Heart left ventricle (tissue), 16 donors: ENCODE measurements at places on chromosomes 7 and 10.

DNA sequence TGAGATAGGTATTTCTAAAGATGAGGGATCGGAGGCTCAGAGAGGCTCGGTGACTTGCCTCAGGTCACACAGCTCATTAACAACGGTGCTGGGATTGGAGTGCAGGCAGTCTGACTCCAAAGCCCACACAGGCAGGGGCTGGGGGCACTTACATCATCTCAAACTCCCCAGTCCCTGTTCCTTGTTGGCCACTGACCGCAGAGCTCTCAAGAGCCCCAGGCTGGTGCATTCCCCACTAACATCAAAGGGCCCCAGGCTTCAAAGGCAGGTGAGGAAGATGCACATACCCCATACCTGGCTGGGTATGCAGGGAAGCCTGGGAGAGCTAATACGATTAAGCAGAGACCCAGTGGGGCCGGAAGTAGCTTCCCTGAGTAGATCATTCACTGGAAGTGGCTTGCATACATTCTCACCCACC is 13.7 kb upstream of the NODAL start:
- no peak for DNase-seq

GRCh38 chr10:16193241-16193640 is 243.6 kb upstream of the PTER start:
- no peak for DNase-seq

- no peak for DNase-seq
Measured at GRCh38 chr7:117791877-117792780, 81.1 kb downstream of the CTTNBP2 start.

- DNase-seq = no peak
Measured at GRCh38 chr7:112986256-112987031, 100.2 kb downstream of the GPR85 start.

DNA sequence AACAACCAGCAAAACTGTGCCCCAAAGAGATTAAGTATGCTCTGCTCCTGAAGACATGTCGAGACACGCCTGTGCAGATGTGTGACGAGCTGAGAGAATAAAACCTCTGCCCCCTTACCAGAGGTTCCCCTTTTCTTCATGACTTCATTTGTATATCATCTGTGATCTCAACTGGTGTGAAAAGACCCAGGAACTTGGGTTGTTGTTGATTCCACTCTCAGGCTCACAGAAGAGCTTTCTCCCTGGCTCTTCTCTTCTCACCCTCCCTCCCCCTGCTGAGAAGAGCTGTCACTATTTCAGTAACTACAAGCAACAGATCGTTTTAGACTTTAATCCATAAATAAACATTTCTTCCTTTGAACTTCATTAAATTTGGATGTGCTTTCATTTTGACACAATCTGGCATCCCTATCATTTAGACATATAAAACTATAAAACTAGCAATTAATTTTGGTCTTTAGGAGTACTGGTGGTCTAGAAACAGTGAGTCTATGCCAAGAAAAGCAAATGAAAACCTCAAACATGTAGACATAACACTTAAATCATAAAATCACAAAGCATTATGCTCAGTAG is 179.3 kb upstream of the FZD8 start:
- DNase-seq = no peak

GRCh38 chr10:110876000-110876399 is 4.3 kb downstream of the PDCD4 start:
- no peak for DNase-seq

DNA sequence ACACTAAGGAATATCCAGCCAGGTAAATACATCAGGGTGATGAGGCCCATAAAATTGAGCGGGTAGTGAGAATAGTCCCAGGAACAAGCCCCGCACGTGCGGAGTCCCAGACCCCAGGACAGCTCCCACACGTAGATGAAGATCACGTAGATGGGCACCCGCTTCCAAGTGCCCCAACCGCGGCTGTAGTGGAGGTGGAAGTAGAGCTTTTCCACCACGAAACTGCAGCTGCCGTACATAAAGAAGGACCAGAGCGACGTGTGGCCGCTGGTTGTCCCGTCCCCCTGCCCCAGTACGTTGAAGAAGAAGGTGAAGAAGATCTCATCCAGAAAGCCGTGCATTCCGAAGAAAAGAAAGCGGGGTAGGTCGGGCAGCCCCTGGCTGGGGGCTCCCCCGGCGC is 948 bp downstream of the TMEM229A start:
- DNase-seq = no peak

GRCh38 chr7:14841086-14841485 is 61.5 kb downstream of the DGKB start:
- no peak for DNase-seq

GRCh38 chr10:1560535-1561192 is 176.7 kb downstream of the ADARB2 start:
- DNase-seq = no peak

- DNase-seq = no peak
Measured at GRCh38 chr7:97845622-97846203, 26.5 kb downstream of the ASNS start.

GRCh38 chr7:32502728-32503127 is 7.4 kb downstream of the AVL9 start:
- DNase-seq = no peak

DNA sequence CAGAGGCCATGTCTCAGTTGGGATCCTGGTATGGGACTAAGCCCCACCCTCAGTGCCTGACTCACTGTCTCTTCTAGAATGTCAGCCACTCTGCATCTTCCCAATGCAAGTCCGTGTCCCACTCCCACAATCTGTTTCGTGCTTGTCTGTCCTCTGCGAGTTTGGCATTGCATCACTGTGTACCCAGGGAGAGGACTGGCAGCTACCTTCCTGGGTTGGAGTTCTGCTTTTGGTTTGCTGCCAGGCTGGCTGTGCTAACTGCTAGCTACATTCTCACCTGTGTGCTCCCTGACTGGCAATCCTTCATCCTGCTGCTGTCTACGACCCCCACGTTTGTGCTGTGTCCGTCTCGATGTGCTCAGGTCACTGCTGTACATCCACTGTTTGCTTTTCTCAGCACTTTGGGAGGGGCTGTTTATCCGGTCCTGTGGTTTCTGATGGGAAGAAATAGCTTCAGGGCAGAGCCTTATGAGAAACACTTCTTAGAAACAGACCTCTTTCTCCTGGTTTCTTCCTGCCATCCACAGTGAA is 56.0 kb upstream of the GLI3 start:
- DNase-seq = no peak

- DNase-seq = no peak
Measured at GRCh38 chr10:55098452-55098851, 297.4 kb upstream of the PCDH15 start.

- no peak for DNase-seq
Measured at GRCh38 chr10:29176845-29177832, 111.7 kb upstream of the LYZL1 start.

DNA sequence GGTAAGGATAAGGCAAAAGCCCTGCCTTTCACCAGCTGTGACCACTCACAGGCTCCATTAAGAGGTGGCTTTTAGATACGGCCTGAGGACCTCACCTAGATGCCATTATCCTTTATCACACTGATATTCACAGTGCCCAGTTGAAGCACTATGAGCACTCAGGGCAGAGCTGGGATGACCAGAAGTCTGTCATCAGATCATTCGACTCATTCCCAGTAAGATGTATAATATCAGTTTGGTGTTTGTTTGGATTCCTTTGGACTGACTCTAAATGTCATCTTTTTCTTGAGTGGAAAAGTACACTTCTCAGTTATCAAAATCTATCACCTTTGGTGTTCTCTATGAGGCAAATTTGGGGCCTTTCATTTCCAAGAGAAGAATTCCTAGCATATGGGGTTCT is 18.7 kb downstream of the CCDC136 start:
- DNase-seq = no peak

- no peak for DNase-seq
Measured at GRCh38 chr7:36847946-36848345, 123.7 kb upstream of the AOAH start.

- no peak for DNase-seq
Measured at GRCh38 chr7:2510909-2511768, 8.4 kb upstream of the LFNG start.

- DNase-seq = no peak
Measured at GRCh38 chr10:57962839-57963238, 304.9 kb downstream of the IPMK start.

DNA sequence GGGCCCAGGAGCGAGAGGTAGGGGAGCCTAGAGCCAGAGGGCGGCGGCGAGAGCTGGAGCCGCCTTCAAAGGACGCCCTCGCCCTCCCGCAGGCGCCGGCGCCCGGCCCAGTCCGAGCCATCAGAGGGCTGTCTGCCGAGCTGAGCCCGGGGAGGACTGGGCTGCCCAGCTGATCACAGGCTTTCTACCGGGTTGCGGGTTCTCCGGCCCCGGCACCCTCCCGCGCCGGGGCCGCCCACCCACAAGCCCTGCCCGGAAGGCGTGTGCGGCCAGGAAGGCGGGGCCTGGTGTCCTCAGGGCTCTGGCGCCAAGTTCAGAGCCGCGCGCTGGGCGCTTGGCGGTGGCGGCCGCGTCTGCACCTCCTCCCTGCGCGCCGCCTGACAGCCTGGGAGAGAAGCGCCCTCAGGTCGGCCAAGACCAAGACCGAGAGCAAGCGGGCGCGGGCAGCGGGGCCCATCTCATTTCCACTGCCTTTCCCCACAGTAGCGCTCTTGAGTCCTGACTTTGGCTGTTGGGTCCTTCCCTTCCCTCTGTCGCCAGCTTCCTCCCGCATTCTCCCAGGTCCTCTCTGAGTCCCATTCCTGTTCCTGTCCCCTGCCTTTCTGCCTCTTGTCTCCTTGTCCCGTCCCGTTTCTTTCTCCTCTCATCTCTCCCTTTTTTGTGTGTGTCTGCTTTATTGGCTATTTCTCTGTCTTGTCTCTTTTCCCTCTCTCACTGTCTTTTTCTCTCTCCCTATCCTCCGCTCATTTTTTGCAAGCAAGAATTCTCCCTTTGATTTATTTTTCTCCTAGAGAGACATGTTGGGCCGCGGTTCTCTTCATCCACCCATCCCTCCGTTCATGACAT is 60.6 kb upstream of the MSMB start:
- DNase-seq = peak; percentile 58

DNA sequence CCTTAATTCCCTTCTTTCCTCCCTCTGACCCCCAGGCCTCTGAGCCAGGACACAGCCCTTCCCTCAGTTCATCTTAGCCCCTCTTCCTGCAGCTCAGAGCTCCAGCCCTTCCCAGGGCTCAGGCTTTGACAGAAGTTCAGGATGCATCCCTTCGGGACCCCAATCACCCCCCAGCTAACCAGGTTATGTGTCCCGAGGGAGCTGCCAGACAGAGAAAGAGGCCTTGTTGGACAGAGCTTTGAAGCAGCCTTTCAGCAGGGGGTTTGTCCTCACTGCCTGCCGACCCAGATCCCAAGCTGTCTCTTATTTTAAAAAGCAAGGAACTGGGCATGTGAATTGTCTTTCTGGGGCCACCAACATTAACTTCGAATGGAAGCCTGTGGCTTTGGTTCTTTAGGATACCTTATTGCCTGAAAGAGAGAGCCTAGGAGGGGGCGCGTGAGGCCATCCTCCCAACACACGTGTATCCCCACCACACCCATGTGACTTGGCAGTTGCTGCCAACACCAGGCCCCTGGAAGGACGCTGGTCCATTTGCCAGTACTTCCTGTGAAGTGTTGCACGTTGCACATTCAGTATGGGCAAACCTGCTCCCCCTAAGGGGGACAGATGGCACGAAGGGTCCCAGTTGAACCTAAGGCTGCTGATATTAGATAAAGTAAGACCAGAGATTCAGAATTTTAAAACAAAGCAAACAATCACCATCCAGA is 858 bp downstream of the CCDC136 start:
- no peak for DNase-seq

- DNase-seq = no peak
Measured at GRCh38 chr7:152402384-152403250, 33.2 kb downstream of the KMT2C start.

DNA sequence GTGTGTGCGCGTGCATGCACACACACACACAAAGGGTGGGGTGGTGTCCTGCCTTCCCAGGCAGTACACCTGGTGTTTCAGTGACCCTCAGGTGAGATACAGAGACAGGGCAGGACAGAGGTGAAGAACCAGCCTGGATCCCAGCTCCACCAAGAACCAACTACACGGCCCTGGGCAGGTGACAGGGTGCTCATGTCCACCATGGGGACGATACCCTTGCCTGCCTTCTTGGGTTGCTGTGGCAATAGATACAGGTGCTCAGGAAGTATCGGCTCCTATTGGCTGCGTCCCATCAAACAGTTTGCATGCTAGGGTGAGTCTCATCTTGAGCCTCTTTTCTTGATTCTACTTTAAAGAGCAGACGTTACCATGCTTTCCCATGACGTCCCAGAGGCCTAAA is 33.7 kb upstream of the CXCL12 start:
- DNase-seq = no peak

DNA sequence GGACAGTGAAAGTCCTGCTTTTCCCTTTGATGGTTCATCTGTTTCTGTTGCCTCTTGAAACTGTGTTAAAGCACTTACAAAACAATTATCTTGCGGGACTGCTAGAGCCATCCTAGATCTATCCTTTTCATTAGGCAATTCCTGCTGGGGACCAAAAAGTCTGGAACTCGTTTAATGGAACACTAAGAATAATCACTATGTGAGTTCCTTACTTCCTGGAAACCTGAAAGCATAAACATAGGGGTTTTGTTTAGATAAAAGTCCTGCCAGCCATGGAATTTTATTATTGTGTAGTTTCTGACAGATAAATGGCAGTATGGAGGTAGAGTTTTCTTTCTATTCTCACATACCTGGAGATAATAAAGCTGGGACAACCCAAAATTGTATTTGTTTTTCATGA is 1133.3 kb downstream of the SORCS3 start:
- DNase-seq = no peak

DNA sequence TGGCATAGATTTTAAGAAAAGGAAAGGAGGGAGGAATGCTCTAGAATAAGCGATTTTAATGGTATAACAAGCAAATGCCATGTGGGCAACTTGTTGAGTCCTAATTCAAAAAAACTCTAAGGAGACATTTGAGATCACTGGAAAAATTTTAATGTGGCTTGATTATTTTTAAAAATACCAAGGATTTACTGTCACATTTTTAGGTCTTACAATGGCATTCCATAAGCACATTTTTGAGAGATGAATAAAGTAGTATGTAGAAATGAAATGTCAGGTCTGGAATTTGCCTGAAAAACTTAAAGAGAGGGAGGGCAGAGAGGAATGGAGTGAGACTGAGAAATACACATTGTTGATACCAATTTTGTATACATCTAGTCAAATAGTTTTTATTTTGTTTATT is 20.3 kb downstream of the NCAPG2 start:
- DNase-seq = no peak

- DNase-seq = no peak
Measured at GRCh38 chr10:34538281-34538829, 276.7 kb downstream of the PARD3 start.

DNA sequence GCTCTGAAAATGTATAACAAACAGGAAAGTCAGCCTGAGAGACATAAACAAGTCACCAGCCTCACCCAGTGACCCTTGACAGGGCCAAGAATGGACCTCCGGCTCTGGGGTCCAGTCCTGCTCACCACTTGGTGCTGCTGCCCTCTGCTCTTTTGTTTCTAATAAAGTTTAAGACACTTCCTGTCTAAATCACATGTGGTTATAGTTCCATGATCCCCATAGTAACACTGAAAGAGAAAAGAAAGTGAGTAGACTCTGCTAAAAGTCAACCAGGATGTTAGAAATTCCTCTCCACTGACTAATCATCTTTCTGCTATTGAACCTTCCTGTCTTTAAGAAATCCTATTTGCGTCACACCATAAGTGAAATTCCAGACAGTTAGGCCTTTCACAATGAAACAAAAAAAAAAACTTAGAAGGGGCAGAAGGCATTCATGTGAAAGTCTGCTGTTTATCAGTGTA is 179.2 kb upstream of the BET1 start:
- DNase-seq = peak; percentile 55

- DNase-seq = no peak
Measured at GRCh38 chr10:95236068-95236903, 42.2 kb downstream of the ACSM6 start.
